Left hindlimb (tissue), 1 donor: ENCODE measurements at places on chromosomes 3 and 15.

- DNase-seq = no peak
Observed at GRCh38 chr15:60385620-60386552, 11.9 kb downstream of the ANXA2 start.

- DNase-seq = no peak
Observed at GRCh38 chr15:89068325-89068784, 19.9 kb upstream of the ABHD2 start.

DNA sequence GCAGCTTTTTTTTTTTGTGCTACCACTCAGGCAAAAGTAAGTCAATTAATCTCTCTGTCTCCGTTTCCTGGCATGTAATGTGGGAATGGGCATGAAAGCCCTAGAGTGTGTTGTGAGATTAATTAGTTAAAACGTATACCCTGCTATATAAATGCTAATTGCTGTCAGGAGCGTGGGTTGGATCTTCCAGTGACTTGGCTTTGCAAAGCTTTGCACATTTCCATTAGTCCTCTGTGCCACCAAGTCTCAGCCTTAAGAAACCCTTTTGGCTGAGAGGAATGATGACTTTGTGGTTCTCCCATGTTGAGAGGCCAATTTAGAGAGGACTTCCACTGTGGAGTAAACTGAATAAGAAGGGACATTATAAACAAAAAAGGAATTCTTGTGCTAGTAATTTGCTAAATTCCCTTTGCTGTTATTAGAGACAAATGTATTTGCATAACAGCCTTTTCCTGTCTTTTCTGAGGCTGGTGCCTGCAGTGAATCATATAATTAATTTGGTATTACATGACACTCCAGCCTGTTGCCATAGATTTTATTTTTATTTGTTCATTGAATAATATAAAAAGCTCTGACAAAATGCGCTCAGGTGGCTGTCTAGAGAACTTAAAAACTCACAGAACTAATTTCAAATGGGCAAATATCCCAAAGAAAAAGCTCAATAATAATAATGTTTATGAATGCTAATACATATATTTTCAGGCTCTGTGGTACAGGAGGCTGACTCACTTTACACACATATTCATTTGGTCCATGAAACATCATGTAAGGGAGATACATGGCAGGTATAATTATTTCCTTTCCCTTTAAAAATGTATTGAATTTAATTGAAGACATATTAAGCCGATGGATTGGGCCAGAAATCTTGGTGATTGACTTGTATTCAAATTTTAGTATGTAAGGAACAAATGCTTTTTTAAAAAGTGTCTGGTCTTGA lies 82.7 kb downstream of the IL1RAP start:
- DNase-seq = no peak

DNA sequence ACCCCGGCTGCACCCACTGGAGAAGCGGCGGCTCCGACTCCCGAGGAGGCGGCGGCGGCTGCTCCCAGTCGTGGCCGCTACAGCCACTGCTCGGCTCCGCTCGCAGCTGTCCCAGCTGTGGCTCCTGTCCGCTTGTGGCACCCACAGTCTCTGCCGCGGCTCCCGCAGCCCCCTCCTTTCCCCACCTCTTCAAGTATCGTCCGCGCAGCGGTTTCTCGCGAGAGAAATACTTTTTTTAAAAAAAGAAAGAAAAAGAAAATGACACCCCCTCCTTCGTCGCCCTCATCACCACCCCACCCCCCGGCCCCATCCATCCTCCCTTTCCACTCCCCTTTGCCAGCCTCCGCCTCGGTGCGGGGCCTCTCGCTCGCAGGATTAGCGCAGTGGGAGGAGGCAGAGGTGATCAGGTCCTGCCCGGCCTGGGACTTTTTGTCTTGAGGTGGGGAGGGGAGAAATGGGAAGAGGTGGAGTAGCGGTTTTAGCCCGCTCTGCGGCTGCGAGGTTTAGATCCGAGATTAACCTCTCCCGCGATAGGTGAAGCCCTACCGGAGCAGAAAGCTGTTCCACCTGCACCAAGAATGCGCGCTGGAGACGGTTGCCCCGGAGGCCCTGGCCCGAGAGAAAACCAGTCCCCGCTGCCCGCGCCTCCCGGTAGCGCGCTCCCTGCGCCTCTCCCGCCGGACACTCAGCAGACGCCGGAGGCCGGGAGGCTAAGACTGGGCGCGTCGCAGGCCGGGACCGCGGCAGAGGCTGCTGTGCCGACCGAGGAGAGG lies at the start of gene FBN1:
Gene FBN1 (minus strand): TSS at position 152 of the 773 bp plus-strand sequence. CDS start 940 bp downstream, outside the sequence.
- peak; percentile 92 for DNase-seq

DNA sequence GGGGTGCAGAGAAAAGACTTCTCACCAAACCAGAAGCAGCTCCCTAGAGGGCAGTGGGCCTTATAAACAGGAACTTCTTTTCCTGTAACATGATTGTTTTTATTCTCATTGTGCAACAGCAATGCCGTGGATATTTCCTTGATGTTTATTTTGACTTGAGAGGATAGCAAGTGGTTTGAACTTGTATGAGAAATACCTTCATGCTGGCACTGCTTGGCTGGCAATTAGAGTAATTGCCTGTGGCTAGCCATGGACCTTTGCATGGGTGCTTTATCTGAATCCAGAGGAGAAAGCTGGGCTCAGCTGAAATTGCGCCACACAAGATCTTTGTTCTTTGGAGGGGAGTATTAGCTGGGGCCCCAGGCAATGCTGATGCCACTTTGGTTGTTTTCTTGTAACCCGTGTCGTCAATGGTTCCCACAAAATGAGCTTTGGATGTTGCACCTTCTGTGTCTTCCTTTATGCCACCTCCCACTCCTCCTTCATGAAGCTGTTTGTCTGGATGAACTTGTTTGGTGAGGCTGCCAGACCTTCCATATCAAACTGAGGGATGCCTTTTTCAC lies 37.9 kb downstream of the CMTM8 start:
- DNase-seq = no peak
